ENCODE measurements at places on chromosomes 13 and 19.

DNA sequence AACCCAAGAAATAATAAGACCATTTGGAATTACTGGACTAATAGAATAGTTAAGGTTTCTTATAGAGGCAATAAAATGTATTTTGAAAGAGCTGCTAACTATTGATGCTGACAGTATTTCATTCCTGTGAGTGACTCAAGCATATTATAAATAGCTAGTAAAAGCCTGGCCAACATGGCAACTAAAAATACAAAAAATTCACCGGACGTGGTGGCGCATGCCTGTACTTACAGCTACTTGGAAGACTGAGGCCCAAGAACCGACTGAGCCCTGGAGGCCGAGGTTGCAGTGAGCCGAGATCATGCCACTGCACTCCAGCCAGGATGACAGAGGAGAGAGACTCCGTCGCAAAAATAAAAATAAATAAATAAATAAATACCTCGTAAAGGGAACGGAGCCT, 5.4 kb upstream of the ICAM3 start:
- DNase-seq: no peak

DNA sequence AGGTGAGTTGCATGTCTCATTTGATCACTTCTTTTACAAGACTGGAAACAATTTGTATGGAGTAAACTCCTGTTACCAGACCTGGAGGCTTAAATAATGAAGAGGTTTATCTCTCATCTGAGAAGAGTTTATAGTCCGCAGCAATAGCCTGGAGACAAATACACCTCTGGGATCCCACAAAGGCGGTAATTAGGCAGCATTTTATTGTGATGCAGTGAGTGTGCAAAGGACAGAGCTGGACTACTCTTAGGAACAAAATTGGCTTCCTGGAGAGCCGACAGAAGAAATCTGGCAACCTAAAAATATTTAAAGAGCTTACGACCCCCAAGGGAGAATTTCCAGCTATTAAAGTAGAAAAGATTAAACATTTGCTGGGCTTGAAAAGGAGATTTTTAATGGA, 11.8 kb upstream of the KATNAL1 start:
- no peak for DNase-seq

- DNase-seq: no peak
Measured at GRCh38 chr19:961866-962620, 22.1 kb upstream of the WDR18 start.

- DNase-seq: no peak
Measured at GRCh38 chr13:42971691-42972347, 20.2 kb downstream of the EPSTI1 start.

DNA sequence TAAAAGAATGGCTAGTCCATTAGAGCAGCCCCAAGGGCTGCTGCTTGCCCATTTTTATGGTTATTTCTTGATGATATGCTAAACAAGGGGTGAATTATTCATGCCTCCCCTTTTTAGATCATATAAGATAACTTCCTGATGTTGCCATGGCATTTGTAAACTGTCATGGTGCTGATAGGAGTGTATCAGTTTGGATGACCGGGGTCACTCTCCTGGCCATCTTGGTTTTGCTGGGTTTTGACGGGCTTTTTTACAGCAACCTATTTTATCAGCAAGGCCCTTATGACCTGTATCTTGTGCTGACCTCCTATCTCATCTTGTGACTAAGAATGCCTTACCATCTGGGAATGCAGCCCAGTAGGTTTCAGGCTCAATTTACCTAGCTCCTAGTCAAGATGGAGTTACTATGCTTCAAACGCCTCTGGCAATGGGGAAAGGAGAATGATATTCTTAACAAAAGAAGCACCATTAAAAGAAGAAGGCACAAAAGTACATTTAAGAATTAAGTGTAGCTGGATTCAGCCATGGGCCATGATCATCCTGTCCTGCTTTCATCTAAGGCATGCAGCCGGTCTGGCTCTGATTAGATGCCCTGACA, 1156.0 kb downstream of the PCDH9 start:
- DNase-seq: no peak

GRCh38 chr13:99347335-99347878, 40.2 kb upstream of the GPR183 start:
- DNase-seq: no peak

- DNase-seq: no peak
Measured at GRCh38 chr19:31260171-31260933, 88.9 kb downstream of the TSHZ3 start.

DNA sequence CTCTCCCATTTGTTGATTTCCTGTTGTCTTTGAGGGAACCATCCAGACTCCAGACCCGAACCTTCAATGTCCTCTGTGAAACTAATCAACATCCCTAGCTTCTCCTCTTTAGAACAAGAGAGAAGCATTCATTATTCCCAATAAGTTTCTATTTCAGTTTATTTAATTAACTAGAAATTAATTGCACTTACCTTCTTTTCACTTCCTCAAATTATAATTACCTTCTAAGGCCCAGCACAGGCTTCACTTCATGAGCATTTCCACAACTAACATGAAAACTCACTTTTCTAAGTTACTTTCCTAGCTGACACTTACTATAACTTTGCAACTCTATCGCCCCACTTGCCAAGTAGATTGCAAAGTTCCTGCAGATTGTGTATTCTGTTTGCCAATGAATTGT, 71.6 kb upstream of the HTR2A start:
- DNase-seq: no peak

DNA sequence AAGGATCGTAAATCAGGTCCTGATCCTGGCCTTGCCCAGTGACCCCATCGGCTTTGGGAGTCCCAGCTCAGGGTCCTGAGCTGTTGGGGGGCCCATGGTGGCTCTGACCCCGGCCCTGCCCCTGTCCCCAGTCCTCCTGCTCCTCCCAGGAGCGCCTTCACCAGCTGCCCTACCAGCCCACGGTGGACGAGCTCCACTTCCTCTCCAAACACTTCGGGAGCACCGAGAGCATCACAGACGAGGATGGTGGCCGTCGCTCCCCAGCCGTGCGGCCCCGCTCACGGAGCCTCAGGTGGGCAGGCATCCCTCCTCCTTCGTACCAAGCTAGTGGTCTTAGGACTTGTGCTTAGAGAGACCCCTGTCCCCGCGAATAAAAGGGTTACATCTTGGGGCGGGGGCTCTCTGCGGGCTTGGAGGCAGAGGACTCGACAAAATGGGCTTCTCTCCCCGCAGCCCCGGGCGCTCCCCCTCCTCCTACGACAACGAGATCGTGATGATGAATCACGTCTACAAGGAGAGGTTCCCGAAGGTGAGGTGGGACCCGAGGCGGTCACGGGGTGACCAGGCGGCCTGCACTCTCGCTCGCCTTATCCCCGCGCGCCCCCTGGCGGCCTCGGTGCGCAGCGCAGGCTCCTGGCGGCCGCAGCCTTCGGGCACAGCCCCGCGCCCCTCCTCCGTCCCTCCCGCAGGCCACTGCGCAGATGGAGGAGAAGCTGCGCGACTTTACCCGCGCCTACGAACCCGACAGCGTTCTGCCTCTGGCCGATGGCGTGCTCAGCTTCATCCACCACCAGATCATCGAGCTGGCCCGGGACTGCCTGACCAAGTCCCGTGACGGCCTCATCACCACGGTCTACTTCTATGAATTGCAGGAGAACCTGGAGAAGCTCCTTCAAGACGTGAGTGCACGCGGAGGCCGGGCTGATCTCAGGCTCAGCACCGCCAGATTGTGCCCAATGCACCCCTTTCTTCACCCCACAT, 9.1 kb downstream of the MAST1 start:
- peak; percentile 64 for DNase-seq

DNA sequence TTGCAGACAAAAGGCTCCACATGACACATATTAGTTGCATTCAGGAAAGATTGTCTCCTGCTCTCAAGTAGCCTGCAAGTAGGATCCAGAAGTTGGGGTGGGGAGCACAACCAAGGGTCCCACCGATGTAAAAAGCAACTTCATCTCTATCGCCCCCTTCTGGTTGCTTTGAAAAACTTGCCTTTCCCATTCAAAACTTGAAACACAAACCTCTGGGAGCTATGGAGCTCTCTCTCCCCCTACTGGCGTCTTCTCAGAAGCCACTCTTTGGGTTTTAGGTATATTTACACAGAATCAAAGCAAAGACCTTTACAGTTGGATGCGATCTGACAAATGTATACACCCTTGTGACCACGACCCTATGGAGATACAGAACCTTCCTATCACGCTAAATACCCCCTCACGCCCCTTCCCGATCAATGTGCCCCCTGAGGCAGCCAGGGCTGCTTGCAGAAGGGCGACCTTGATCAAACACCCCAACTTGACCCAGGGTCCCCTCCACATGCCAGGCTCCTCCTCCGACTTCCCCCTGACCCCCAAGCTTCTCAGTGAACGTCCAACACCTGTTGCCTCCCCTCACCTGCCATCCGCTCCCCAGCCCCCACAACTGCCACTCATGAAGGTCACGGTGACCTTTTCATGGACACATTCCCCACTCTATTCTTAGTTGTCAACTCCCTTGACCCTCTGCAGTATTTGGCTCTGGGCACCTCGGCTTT, 10.1 kb downstream of the NOSIP start:
- DNase-seq: peak; percentile 86

DNA sequence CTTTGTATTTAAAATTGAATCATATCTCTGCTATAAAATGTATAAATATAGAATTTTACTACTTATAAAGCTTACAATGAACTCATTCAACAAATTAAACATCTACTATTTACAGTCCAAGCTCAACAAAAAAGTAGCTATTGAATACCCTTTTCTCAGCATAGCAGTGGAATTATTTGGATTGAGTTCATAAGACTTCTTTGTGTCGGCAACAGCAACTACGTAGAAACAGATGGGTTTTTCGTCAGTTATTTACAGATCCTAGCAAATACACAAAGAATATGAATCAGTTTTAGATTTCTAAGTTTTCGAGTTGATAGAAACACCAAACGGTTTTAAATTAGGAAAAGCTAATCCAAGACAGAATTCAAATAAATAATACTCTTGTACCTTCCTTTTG, 10.4 kb upstream of the NEK3 start:
- no peak for DNase-seq

GRCh38 chr13:79631051-79631659, 150.2 kb downstream of the NDFIP2 start:
- DNase-seq: peak; percentile 50
